NCI-H460 (cell line): ENCODE measurements at places on chromosomes 1 and 21. TPM values are rescaled to one million over a fixed set of nuclear protein-coding genes. Genes with fewer than 3 reads are reported as not detected.

DNA sequence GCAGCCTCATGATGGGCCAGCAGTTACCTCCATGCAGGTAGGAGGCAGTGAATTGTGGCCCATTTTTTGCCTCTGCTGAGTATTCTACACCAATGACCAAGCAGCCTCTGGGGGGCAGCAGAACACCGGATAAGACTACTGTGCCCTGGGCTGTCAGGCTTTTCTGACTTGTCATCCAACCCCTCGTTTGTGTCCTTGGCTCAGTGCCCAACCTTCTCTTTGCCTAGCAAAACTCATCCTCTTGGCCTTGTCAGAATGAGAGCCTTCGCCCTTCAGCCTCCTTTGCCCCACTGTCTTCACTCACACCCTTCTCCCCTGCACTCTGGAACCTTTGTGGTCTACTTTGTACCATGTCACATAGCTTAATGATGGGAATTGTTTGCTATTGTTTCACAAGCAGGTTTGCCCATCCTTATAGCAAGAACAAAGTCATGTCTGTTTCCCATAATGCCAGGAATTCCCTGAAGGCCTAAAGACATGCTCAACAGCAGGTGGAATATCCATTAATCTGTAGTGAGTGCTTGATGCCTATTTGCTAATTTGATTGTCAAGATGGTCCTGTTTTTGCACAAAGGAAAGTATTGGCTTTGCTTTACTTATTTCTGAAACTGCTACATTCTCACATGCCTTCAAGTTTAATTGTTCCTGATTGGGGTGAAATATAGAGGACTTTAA lies 255.9 kb downstream of the HHAT start:
- DNase-seq, result peak; percentile 88

DNA sequence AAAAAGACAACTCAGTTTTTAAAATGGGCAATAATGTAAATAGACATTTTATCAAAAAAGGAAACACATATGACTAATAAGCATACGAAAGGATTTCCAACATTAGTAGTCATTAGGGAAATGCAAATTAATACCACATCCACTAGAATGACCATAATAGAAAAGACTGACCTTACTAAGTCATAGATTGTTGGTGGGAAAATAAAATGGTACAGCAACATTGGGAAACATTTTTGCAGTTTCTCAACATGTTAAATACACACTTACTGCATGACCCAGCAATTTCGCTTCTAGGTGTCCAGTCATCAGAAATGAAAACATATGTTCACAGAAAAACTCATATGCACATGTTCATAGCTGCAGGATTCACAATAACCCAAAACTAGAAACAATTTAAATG lies 29.9 kb upstream of the SLC44A3 start:
- no peak for DNase-seq

Gene OR10T2
- not detected in 2 replicates for total RNA-seq

Gene CTSE
- total RNA-seq, result not detected in 2 replicates

GRCh38 chr1:43134068-43134467 lies 38.0 kb downstream of the EBNA1BP2 start:
- no peak for DNase-seq

DNA sequence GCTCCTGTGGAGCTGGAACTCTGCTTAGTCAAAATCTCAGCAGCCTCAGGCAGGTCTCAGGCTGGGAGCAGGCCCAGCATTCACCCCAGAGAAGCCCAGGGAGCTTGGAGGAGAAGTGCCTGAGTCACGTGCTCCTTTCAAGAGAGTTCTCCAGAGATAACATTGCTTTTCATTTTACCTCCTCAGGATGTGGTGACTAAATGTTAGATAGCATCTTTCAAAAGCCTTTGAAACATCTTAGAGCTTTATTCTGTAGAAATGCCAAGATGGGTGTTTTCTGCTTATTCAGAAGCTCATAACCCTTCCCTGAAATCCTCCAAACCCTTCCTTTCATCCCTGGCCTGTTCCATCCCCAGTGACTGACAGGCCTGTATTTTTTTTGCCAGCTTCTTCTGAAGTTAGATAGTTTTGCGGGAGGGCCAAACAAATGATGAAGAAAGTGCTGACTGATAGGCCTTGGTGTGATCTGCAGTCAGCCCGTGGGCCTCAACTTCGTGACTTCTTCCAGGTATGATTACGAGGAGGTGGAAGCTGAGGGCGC lies 58.0 kb downstream of the PGM1 start:
- DNase-seq, result no peak

- no peak for DNase-seq
Measured at GRCh38 chr1:235736263-235736662, 86.7 kb upstream of the GNG4 start.

DNA sequence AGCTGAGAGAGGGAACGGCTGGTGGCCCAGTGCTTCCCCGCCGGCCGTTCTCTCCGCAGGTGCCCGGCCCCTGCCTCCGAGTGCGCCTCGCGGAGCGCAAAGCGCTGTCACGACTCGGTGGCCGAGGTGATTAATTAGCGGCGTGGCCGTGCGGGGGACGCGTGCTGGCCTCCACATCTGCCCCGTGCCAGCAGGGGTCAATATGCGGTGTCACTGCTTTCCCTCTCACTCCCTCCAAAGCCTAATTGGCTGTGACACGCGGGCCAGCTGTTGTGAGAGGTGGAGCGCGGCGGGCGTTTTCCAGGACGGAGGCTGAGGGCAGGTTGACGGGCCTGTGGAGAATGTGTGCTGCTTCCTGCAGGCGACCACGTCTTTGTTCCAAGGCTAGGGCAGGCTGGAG lies 239.0 kb downstream of the LMX1A start:
- DNase-seq, result no peak

DNA sequence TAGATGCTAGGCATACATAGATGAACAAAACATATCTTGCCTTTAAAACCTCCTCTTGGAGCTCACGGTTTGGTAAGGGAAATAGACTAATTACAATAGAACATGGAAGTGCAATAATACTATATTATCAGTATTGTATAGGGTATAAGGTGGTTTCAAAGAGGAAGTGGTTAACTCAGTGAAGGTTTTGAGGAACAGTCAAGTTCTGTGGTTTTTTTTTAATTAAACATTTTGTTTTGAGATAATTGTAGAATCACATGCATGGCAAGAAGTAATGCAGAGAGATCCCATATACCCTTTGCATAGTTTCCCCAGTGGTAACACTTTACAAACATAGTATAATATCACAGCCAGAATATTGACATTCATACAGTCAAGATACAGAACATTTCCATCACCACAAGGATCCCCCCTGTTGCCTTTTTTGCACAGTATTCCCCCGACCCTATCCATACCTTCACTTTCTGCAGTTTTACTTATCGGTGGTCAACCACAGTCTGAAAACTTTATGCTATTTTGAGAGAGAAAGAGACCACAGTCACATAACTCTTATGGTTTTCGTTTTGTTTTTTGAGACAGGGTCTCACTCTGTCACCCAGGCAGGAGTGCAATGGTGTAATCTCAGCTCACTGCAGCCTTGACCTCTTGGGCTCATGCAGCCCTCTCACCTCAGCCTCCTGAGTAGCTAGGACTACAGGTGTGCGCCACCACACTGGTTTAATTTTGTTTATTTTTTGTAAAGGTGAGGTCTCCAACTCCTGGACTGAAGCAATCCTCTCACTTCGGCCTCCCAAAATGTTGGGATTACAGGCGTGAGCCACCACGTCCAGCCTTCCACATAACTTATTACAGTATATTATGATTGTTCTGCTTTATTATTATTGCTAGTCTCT lies 60.5 kb upstream of the KIAA1614 start:
- DNase-seq, result no peak

GRCh38 chr1:41343790-41344699 lies 17.2 kb upstream of the FOXO6 start:
- no peak for DNase-seq

Gene CFHR2
- total RNA-seq, result not detected in 2 replicates

DNA sequence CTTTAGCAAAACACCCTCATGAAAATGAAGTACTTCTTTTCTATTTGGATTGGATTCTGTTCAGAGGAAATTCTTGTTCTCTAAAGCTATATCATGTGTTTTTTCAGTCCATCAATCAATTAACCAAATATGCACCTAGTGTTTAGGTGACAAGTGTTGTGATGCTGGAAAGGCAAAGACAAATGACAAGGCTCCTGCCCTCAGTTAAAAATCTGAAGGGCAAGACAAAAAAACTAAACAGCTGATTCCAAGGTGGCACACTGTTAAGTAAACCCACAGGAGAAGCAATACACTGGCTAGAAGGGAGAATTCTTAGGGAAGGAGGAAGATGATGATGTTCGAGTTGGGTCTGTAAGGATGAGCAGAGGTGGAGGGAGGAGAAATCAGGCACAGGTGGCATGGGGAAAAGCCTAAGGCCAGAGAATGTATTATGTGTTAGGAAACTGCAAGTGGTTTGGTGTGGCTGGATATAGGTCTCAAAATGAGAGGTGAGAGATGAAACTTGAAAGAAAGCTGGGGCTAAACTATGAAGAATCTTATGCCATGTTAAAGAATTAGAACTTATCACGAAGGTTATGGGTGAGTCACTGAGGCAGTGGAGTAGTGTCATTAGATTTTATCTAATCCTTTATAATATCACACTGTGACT lies 51.8 kb upstream of the GFI1 start:
- no peak for DNase-seq

GRCh38 chr21:31482460-31482859 lies 138.4 kb upstream of the TIAM1 start:
- no peak for DNase-seq

Gene ST6GALNAC3
- total RNA-seq, result 0.67 and 0.87 TPM in 2 replicates

Gene NBPF20
- 2.5 and 2.8 TPM in 2 replicates for total RNA-seq

GRCh38 chr21:41070284-41070683 lies 97.7 kb upstream of the BACE2 start:
- no peak for DNase-seq

- DNase-seq, result no peak
Measured at GRCh38 chr1:109350655-109351054, 43.8 kb upstream of the MYBPHL start.

GRCh38 chr1:41927118-41927517 lies 8.4 kb upstream of the HIVEP3 start:
- no peak for DNase-seq

DNA sequence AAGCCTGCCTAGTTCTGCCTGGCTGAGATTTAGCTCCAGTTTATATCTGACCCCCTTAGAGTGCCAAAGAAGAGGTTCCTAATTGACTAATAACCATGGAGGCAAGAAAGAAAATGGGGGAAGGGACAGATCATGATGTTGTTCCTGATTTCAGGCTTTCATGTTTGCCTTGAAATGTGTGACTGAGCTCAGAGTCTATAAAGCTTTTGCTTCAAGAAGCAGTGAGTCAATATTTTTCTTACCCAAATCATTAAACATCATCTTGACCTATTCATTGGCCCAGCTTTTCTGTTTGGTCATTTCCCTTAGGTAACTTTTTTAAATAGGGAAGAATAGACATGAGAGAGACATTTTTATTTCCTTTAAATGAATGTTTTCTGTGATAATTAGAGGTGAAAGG lies 55.9 kb downstream of the HHAT start:
- DNase-seq, result no peak

Gene CD247
- total RNA-seq, result 0.47 TPM in 1 of 2 replicates, not detected in the other

DNA sequence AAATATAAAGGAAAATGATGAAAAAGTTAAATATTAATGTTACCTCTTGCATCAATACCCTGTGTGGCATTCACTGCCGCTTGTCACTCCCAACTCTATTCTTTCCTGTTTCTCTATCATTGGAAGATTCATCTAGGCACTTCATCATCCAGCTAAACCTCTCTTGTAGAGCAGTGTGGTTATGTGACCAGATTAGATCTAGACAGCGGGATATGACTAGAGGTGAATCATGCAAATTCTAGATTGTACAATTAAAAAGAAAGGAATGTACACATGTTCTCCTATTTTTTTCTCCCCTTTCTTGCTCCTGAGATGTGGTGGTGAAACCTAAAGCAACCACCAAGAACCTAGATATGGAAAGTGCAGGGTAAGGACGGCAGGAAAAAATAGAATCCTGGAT lies 174.1 kb downstream of the LBR start:
- DNase-seq, result no peak

Gene MRTO4
- 35.8 and 36.9 TPM in 2 replicates for total RNA-seq

Gene RSBN1
- total RNA-seq, result 6.0 and 7.1 TPM in 2 replicates

Gene SLC6A17
- total RNA-seq, result not detected in 2 replicates

GRCh38 chr1:219476716-219477115 lies 136.2 kb downstream of the ZC3H11B start:
- no peak for DNase-seq

DNA sequence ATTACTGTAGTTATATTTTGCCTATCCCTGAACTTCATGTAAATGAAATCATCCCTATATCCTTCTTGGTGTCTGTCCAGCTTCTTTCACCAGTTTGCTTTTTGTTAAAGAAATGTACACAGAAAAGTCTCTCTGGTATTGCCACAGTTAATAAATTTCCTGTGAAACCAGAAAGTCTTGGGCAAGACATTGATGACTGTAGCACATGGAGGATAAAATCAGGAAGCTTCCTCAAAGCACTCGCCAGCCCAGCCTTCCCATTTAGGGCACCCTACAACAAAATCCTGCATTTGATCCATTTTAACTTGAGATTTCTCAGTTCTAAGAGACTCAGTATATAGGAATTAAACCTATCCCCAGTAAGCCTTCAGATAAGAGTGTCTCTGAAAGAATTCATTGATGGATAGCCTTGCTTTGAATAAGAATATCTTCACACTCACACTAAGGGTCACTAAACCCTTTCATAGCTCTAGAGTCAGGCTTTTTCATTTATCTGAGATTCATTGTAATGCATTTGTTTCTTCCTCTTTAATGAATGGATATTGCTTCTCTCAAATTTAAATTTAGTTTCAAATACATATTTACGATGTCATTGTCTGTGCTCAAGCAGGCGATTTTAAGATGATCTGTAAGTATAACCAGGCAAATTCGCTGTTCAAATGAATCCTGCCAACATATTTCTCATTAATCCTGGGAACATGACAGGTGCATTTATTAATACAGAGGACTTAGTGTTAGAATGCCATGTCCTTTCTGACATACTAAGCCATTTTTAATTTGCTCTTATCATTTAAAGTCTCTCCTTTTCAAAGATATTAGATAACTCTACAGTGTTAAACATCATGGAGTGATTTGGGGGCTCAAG lies 153.1 kb downstream of the GRIK1 start:
- no peak for DNase-seq

Gene GJA5
- 37.3 and 38.0 TPM in 2 replicates for total RNA-seq

DNA sequence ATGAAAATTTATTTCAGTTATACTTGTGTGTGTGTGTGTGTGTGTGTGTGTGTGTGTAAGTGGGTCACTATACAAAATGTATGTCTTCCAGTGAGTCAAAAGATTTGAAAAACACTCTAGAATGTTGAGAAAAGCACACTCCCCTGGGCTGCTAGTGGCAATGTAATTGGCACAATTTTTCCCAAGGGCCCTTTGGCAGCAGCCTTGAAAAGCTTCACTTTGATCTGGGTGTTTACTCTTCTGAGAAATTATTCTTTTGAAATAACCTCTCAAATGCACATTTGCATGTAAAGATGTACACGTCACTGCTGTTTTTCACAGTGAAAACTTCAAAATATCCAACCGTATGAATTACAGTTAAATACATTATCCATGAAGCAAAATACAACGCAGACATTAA lies 22.1 kb upstream of the SLC44A3 start:
- DNase-seq, result no peak

- DNase-seq, result no peak
Measured at GRCh38 chr1:12435639-12436344, 182.2 kb downstream of the DHRS3 start.

GRCh38 chr1:201327687-201328240 lies 44.5 kb downstream of the PKP1 start:
- no peak for DNase-seq
